ENCODE measurements at places on chromosomes 6 and 20.

DNA sequence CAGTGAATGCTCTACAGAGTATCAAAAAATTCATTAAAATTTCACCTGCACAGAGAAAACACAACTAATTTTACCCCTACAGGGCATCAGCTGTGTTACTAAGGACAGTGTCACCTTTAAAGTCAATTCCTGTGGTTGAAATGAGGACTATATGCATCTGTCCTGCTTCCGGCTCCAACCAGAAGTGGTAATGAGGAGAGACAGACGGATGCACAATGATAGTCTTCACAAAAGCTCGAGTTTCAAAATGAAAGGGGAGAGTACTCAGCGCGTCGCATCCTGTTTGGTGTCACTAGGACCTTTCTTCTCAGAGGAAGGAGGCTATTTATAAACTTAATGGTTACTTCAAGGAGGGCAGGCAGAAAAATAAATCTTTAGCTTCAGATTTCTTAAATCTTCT lies 86.5 kb downstream of the LYRM4 start:
- DNase-seq = no peak

DNA sequence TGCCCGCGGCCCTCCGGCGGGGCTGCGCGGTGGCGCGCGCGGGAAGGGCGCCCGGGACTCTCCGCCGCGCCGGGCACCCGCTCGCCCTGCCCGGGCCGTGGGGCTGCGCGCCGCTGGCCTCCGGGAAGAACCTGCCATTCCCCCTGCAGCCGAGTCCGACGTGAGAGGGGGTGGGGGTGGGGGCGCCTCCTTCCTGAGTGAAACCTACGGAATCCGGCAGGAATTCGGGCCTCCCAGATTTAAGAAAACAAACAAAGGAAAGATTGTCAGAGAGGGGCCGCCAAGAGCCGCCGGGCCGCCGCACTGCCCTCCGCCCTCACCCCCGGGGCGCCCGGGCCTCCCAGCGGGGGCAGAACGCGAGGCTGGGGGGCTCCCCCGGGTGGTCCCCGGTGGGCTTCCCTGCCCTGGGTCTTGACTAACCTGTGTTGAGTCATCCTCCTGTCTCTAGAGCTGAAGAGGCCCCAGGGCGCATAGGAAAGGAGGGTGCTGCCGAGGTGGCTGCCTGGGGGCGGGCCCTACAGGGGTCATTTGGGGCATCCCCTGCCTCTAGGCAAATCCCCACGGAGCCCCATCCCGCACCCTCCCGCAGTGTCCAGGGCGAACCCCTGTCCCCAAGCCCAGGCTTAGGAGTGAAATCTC lies 42.2 kb upstream of the FOXP4 start:
- DNase-seq = no peak

DNA sequence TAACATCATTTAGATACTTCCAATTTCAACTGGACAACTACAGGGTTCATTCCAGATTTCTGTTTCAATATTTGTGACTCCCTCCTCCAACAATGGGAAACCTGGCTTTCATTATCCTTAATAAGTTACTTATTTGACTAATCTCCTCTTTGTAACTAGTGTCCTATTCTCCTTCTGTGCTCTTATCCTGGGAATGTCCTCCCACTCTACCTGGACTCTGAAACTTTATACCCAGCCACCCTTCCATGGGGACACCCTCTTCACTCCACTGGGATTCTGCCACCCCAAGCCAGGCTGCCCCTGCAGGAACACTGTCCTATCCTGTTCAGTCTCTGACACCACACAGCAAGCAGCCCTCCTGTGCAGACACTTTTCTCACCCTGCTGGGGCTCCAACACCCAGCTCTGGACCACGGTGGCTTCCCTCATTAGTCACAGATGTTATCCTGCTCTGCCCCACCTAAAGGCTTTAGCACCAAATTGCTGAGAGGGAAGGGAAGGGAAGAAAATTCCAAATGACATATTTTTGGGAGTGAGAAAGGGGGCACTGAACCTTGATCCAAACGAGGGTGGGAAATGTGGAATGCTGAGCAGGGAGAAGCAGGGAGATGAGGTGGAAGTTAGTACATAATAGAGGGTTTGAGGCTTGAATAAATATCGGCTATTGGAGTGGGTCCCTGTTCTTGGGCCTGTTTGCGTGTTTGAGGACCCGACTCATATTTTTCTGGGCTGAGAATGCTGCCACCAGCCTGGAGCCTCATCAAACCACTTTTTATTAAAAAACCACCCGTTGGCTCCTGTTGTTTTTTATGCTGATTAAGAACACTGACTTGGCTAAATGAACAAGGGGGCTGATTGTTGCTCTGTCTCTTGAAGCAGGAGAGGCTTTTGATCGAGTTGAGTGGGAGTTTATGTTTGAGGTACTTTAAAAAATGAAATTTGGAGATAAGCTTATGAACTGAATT lies 54.0 kb upstream of the AKIRIN2 start:
- DNase-seq = no peak

- DNase-seq = no peak
These were observed 465.2 kb upstream of the CITED2 start for GRCh38 chr6:139839506-139840156.
